Left renal pelvis (tissue), 4 donors: ENCODE measurements at places on chromosomes 5 and 9. TPM values are rescaled to one million over a fixed set of nuclear protein-coding genes. Genes with fewer than 3 reads are reported as not detected.

- DNase-seq, result no peak
Observed at GRCh38 chr5:58958701-58959100, 375.8 kb downstream of the RAB3C start.

- DNase-seq, result no peak
Observed at GRCh38 chr9:123354806-123355508, 1.0 kb upstream of the CRB2 start.

DNA sequence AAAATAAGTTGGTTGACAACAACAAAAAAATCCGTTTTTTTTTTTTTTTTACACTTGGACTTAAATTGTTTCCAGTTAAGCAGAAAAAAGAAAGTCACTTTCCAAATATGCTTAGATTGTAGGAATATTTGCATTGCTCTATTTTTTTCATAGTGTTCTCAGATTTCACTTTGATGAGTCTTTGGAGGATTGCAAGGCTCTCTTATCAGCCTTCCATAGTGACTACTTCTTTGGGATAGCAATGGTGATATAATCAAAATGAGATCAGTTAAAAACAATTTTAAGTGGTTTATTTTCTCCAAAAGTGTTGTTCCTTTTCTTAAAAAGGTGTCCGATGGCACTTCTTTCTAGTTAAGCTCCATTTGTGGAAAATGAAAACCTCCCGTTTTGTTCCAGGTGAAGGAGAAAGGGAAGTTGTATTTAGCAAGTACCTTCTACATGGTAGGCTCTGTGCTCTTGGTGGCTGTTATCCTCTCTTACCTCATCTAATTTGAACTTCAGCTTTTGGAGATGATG lies 3.9 kb downstream of the RASGRF2 start:
- DNase-seq, result no peak

Gene GRXCR2
- polyA plus RNA-seq, result not detected

- DNase-seq, result no peak
Observed at GRCh38 chr9:111300140-111300735, 29.8 kb downstream of the OR2K2 start.

DNA sequence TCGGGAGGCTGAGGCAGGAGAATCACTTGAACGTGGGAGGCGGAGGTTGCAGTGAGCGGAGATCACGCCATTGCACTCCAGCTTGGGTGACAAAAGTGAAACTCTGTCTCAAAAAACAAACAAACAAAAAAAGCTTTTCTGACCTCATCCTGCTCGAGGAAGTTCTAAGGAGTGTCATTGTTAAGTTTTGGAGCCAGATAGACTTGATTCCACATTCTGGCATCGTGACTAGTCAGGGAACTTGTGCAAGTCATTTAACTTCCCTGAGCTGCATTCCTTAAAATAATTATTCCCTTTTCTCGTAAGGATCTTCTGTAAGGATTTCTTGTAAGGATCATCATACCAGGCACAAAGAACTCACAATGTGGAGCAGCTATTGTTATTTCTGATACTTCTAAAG lies 26.2 kb downstream of the SNX24 start:
- DNase-seq, result no peak

Gene TERT
- 0.37 TPM for polyA plus RNA-seq

DNA sequence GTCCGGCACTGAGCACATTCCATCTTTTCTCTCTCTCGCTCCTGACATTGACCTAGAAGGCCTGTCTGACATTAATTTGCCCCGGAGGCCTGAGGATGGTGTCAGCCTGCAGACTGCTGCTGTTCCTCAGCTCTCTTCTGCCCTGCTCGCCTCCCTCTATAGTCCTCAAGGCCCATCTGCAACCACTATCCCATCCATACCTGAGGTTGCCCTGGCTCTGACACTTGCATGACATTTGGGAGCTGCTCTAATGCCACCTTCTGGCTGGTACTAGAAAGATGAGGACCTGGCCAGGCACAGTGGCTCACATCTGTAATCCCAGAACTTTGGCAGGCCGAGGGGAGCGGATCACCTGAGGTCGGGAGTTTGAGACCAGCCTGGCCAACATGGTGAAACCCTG lies 38.6 kb upstream of the GGTA1 start:
- no peak for DNase-seq

Gene SVEP1
- 5.4 TPM for polyA plus RNA-seq

GRCh38 chr5:93174930-93175329 lies 406.1 kb downstream of the NR2F1-AS1 start:
- no peak for DNase-seq

DNA sequence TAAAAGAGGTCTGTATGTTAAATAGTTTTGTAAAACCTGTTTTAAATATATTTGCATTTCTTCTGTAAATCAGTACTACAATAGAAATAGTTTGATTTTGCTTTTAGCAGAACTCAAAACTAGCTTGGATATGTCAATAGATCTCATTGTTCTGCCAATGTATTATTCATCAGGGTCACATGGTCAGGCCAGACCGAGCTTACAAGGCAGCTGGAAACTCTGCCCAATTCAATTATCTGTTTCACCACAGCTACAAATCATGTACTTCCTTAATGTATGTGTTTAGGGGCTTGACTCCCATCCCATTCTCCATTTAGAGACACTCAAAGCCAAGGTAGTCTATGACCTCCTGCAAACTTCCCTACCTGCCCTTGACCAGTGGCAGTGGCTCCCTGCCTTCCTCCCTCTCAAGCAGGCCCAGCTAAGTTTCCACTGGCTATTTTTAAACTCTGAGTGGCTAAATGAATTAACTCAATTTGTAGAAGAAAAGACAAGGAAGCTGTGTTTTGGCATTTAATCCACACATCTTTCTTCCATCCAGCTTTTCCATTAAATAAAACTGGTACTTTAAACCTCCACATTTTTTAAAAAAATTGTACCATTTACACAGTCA lies 46.4 kb upstream of the SELENOP start:
- DNase-seq, result no peak

GRCh38 chr5:154194345-154195329 lies 4.1 kb downstream of the GALNT10 start:
- DNase-seq, result no peak

- no peak for DNase-seq
Observed at GRCh38 chr9:111456529-111456928, 27.7 kb downstream of the ECPAS start.

- no peak for DNase-seq
Observed at GRCh38 chr9:126063326-126063725, 263.3 kb upstream of the MVB12B start.

DNA sequence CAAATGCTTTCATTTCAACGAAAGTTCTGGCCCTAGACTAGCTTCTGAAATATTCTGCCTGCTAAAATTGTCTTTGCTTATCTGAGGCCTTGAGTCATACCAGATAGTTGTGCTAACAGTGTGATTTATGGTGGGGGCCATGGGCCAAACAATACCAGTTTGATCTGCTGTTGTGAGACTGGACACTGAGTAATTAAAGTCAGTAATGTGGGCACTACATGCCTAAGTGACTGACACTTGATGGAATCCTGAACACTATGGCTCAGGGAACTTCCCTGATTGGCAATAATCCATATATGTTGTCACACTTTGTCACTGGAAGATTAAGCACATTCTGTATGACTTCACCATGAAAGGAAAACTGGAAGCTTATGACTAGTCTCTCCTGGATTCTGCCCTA lies 127.6 kb upstream of the CYLC2 start:
- DNase-seq, result no peak

Gene GRIA1
- polyA plus RNA-seq, result 6.7 TPM

- DNase-seq, result no peak
Observed at GRCh38 chr9:86924206-86924605, 23.1 kb downstream of the GAS1 start.

GRCh38 chr9:2599896-2600295 lies 21.7 kb upstream of the VLDLR start:
- DNase-seq, result no peak

Gene FGF10
- polyA plus RNA-seq, result 10.5 TPM

Gene WNK2
- 10.3 TPM for polyA plus RNA-seq

Gene C5orf24
- polyA plus RNA-seq, result 97.8 TPM

DNA sequence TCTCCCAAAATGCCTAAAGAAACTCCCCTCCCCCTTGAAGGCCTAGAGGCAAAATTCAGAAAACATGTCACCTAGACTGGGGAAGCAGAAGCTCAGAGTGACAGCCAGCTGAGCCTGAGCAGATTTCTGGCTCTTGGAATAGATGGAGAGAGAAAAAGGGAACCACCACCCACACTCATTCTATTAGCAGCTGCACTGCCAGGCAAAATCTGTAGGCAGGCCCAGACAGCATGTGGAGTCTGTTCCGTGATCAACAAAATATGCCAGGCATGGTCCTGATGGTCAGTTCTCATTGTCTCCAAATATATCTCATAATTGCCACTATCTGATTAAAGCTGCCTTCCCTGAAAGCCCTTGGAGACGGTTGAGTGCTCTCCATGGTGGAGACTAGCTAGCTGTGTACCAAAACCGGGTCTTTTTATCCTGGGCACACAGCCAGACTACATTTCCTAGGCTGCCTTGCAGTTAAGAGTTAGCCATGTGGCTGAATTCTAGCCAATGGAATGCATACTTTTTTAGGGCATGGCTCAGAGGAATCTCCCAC lies 131.7 kb upstream of the GPR151 start:
- DNase-seq, result no peak

Gene QRFP
- polyA plus RNA-seq, result 0.61 TPM

Gene SCGB3A1
- 0.70 TPM for polyA plus RNA-seq

- DNase-seq, result no peak
Observed at GRCh38 chr5:31442058-31442745, 89.7 kb downstream of the DROSHA start.

DNA sequence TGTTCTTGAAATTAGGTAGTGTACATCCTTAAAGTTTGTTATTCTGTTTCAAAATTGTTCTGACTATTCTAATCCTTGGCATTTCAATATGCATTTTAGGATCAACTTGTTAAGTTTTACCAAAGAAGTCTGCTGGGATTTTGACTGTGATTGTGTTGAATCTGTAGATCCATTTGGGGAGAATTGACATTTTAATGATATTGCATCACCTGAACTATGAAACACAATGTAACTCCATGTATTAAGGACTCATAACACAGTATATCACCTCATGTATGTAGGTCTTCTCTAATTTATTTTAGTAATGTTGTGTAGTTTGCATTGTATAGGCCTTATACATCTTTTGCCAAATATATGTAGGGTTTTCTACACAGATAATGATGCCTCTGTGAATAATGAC lies 77.8 kb downstream of the RALGPS1 start:
- DNase-seq, result no peak

Gene OBP2B
- polyA plus RNA-seq, result not detected

Gene ZFAND5
- 197 TPM for polyA plus RNA-seq

DNA sequence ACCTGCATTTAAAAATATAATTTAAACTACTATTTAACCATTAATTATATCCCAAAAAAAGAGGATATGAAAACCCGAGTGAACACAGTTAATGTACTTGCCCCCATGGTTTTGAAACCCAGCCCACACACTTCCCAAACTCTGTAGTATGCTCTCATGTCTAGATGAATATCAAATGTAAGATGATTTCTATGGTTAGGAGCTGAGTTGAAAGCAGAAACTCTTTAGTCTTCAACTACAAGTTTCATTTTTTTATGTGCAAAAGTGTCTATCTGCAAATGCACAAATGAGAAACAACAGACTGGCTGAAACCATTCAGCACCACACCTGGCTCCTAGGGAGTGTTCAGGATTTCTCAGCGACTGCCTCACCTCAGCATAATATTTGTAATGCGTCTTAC lies 183.3 kb downstream of the SEMA5A start:
- no peak for DNase-seq

Gene PCDHGA10
- 3.1 TPM for polyA plus RNA-seq

GRCh38 chr5:177446200-177447065 lies at the start of gene PRR7:
PRR7 (plus strand) TSS chr5:177446814; CDS start chr5:177455068, 8,254 bp downstream.
- DNase-seq, result no peak

DNA sequence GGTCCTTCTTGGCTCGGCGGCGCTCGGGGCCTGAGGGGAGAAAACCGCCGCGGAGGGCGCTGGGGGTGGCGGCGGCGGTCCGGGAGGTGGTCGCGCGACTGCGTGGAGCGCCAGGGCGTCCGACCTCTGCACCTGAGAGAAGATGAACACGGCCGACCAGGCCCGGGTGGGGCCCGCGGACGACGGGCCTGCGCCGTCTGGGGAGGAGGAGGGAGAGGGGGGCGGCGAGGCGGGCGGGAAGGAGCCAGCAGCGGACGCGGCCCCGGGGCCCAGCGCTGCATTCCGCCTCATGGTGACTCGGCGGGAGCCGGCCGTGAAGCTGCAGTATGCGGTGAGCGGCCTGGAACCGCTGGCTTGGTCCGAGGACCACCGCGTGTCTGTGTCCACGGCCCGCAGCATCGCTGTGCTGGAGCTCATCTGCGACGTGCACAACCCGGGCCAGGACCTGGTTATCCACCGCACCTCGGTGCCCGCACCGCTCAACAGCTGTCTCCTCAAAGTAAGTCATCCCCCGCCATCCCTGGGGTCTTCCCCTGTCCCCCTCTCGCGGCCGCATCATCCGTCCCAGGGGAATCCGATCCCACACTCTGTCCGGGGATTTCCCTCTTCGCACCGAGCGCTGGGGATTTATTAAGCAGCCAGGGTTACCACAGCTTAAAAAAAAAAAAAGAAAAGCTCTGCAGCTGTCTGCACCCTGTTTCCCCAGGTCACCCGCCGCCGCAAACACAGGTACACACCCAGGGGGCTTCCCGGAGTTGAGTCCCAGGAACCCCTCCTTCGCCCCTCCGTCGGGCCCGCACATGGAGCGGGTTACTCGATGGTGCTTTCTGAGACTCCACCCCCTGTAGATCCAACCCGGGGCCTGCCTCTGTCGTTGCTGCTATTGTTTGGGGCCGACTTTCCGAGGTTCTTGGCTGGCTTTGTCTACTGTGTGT lies at the start of gene GTF3C4:
Gene GTF3C4, plus strand, starts transcription at position 8 of the 935 bp plus-strand sequence. Its CDS starts 135 bp downstream, at position 143.
- DNase-seq, result no peak

Gene GARIN3
- polyA plus RNA-seq, result not detected

Gene SOX30
- polyA plus RNA-seq, result 0.60 TPM

GRCh38 chr5:124789104-124789605 lies 42.7 kb upstream of the ZNF608 start:
- DNase-seq, result no peak

DNA sequence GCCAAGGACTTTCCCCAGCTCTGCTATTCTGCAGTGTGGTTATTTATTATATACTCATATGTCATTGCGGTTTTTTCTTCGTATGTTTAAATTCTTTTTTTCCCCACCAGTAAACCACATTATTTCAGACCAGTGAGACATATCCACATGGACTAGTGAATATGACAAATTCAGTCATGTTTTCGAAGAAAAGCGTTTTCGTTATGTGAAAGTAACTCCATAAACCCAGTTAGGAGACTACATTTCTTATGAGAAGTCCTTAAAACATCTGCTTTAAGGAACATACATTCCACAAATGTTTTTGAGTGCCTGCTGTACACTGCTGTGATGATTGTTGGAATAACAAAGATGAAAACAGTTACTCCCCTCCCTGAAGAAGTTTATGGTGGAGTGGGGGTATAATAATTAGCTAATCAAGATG lies 591.8 kb upstream of the CLINT1 start:
- no peak for DNase-seq

Gene SLC6A3
- 0.64 TPM for polyA plus RNA-seq

Gene IFNK
- polyA plus RNA-seq, result not detected

GRCh38 chr9:115551396-115551795 lies 433.4 kb upstream of the TNC start:
- no peak for DNase-seq

Gene EMB
- polyA plus RNA-seq, result 6.0 TPM

DNA sequence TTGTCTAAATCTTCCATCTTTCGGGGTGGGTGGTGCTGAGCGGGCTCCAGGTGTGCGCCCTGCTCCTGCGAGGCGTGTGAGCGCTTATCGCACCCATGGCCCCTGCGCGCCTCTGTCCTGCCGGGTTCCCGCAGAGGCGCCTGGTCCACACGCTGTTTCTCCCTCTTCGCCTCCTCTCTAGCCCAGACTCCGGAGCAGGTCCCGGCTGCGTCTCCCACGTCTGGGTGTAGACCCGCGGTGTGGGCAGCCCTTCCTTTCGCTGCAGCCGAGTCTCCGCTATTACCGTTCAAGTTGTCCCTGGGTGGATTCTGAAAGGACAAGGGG lies 40.5 kb upstream of the PLEKHG4B start:
- DNase-seq, result no peak

Gene VCAN
- polyA plus RNA-seq, result 282 TPM
